Activated CD4-positive, alpha-beta T cell treated with anti-CD3 and anti-CD28 coated beads for 1 hour (primary cell): ENCODE measurements at places on chromosomes 4 and X.

DNA sequence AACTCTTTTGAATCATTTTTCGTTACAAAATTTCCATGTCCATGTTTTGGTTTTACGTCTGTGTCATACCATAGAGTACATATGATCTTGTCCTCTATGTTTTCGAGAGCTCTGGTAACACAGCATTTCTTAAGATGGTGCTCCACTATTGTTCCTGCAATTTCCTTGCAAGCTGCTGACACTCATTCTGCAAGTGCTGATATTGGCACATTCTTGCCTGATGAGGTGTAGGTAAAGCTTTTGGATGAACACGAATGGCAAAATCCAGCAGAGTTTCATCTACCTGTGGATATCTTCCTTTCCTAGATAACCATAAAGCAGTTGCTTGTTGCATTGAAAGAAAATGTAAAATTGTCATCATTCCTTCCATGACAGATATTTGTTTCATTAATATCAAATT is 41.3 kb downstream of the MAGEB17 start:
- no peak for DNase-seq

GRCh38 chr4:85499573-85499972 is 24.6 kb downstream of the ARHGAP24 start:
- no peak for DNase-seq

DNA sequence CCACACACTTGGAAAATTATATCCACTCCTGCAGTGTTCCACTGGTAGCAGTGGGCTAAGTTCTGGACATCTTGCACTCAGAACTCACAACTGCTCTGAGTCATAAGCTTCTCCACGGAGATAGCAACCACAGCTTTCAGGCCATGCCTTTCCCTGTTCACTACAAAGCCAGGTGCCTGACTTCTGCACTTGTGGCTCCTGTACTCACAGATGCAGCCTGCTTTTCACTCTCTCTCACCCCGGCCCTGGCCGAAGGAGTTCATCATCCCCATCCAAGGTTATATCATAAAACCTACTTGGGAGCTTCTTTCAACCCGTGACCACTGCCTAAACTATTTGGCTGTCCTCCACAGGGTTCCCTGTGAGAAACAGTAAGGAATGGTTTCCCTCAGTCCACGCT is 999.4 kb downstream of the GLUD2 start:
- no peak for DNase-seq

DNA sequence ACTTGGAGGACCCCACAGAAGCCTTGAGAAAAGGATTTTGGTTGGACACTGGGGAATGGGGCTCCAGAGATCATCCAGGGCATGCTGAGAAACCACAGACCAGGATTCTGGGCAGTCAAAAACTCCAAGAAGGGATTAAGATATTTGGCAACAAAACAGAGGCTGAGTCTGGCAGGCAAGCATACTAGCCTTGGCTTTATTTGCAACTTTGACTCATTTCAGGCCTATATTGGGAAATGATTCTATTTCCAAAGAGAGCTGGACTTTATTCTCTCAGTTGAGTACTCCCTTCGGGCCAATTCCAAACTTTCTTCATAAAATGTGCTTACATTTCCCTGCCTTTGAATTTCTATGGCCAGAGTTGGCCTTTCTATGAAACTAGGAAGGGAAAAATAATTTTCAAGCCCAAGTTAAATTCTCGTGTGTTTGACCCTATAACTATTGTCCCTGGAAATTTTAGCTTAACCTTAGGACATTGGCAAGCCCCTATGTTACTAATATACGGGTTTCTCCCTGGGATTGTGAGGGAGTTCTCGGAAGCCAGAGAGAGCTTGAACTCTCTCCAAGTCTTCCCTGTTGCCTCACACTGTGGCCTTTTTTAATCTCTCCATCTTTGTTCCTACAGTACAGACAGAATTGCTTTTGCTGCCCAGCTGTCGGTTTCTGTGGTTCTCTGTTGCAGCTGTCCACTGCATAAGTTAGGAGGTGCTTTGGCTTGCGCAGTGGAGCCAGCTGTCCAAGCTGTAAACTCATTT is 112.6 kb upstream of the FAM9A start:
- DNase-seq = no peak

DNA sequence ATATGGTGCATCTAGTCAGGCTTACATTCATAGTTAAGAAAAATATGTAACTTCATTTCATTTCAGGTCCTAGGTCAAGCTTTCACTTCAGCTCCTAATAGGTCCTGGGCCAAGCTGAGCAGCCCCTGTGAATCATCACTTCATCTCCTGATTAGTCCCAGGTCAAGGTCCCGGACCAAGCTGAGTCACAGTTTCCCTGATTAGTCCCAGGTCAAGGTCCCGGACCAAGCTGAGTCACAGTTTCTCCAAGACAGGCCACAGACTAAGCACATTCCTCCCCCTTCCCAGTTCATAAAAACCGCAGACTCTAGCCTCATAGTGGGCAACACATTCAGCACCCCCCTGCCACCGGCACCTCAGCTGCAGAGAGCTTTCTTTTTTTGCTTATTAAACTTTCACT is 1331.8 kb downstream of the PCDH19 start:
- DNase-seq = no peak

DNA sequence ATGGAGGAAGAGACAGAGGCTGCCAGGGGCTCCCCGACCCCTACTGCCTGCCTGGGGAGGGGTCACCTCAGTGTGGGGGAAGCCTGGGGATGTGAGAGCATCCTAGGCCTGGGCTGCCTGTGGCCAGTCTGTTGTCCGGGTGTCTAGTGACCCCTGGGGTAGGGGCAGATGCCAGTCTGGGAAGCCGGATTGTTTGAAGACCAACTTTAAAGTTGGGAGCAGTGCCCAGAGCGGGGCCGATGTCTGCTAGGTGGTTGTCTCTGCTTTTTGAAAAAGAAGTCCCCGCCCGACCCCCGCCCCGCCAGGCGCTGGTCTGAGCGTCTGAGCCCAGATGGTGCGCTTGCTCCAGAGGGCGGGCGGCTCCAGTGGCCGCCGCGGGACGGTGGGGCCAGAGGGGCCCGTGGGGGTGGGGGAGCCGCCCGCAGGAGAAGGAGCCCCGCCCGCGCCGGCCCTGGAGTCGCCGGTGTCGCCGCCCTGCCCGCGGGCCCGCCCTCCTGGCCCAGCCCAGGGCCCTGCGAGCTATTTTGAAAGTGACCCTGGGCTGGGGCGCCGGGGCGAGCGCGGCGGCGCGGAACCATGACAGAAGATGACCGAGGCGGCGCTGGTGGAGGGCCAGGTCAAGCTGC is at the start of gene DOK7:
Gene DOK7 (plus strand): TSS at position 517 of the 626 bp plus-strand sequence. CDS start 70 bp downstream, at position 587.
- DNase-seq = no peak

DNA sequence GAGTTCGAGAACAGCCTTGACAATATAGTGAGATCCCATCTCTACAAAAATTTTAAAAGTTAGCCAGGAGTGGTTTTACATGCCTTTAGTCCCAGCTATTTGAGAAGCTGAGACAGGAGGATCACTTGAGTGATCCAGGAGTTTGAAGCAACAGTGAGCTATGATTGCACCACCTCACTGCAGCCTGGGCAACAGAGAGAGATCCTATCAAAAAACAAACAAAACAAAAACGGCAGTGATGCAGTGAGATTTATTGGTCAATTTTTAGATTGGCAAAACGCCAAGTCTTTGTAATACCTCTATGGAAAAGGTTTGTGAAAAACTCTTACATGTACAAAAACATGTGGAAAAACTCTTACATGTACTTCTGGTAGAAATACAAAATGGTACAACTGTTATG is 91.3 kb downstream of the PTPN13 start:
- DNase-seq = no peak

- no peak for DNase-seq
Observed at GRCh38 chrX:138485767-138486166, 225.8 kb downstream of the FGF13 start.

DNA sequence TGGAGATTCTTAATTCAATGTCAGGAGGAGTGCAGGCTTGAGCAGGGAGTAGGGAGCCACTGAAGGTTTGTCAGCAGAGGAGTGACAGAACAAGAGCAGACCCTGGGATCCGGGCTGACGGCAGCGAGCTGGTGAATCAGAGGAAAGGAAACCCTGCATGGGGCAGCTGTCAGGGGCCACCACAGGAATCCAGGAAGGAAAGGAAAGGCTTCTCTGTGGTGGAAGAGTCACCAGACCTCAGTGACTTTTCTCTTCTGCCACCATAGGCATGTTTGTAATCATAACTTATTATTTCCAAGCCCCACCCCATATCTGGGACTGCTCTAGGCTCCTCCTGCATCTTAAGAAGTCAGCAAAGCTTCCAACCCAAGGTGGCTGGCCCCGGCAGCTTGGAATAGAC is 150.9 kb downstream of the BCOR start:
- DNase-seq = no peak

DNA sequence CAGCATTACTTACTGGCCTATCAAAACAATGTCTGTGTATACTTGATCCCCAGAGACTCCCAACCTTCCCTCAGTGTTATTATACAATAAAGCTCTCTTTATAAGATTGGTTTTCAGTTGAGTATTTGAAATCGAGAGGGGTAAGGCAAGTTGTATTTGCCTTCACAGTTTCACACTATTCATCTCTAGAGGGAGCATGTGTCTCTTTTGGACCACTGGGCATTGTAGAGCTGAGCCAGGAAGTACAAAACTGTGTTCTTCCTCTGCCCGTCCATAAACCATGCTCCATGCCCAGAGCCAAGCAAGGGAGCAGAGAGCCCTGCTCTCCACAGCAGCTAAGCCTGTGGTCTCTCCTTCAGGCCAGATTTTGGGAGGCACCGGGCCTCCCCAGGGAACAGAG is 61.5 kb upstream of the HHIP start:
- DNase-seq = no peak

GRCh38 chrX:70468709-70469108 is 24.1 kb downstream of the DLG3 start:
- DNase-seq = no peak
